Bladder microvascular endothelial cell (primary cell): ENCODE measurements at places on chromosomes 2 and 18. TPM values are rescaled to one million over a fixed set of nuclear protein-coding genes. Genes with fewer than 3 reads are reported as not detected.

TM4SF20 gene
- total RNA-seq: not detected in 2 replicates

VSNL1 gene
- not detected in 2 replicates for total RNA-seq

PCARE gene
- total RNA-seq: not detected in 2 replicates

GREB1L gene
- total RNA-seq: 1.3 and 9.7 TPM in 2 replicates

DPYSL5 gene
- not detected in 2 replicates for total RNA-seq

TWIST2 gene
- 0.13 and 0.16 TPM in 2 replicates for total RNA-seq

NFATC1 gene
- 4.2 and 12.9 TPM in 2 replicates for total RNA-seq

KIAA2012 gene
- total RNA-seq: not detected in 2 replicates

GALNT3 gene
- total RNA-seq: 0.49 TPM in 1 of 2 replicates, not detected in the other

REG3A gene
- total RNA-seq: not detected in 2 replicates

SOWAHC gene
- 5.2 and 7.7 TPM in 2 replicates for total RNA-seq

CCDC121 gene
- total RNA-seq: 1.8 and 2.6 TPM in 2 replicates

CHRNA1 gene
- total RNA-seq: 0.16 and 6.0 TPM in 2 replicates

CNTNAP5 gene
- under 0.01 TPM in 1 of 2 replicates, not detected in the other for total RNA-seq

HOXD8 gene
- 12.6 and 13.1 TPM in 2 replicates for total RNA-seq

ARHGAP28 gene
- 3.6 and 4.5 TPM in 2 replicates for total RNA-seq

ZNF521 gene
- 48.9 and 142 TPM in 2 replicates for total RNA-seq

FBXO11 gene
- 41.6 and 141 TPM in 2 replicates for total RNA-seq

ASTL gene
- total RNA-seq: not detected in 2 replicates

FEV gene
- not detected in 2 replicates for total RNA-seq

IL36B gene
- total RNA-seq: not detected in 2 replicates

CCDC150 gene
- total RNA-seq: 5.0 and 14.6 TPM in 2 replicates

WNT10A gene
- not detected in 2 replicates for total RNA-seq

L3MBTL4 gene
- 0.16 and 10.8 TPM in 2 replicates for total RNA-seq

DIPK1C gene
- not detected in 2 replicates for total RNA-seq

WDR43 gene
- total RNA-seq: 38.4 and 110 TPM in 2 replicates

KCNIP3 gene
- total RNA-seq: under 0.01 and 0.06 TPM in 2 replicates

DHX57 gene
- 15.1 and 26.4 TPM in 2 replicates for total RNA-seq

ANKRD30BL gene
- under 0.01 TPM in 1 of 2 replicates, not detected in the other for total RNA-seq
